ENCODE measurements at places on chromosomes 5 and 9.

DNA sequence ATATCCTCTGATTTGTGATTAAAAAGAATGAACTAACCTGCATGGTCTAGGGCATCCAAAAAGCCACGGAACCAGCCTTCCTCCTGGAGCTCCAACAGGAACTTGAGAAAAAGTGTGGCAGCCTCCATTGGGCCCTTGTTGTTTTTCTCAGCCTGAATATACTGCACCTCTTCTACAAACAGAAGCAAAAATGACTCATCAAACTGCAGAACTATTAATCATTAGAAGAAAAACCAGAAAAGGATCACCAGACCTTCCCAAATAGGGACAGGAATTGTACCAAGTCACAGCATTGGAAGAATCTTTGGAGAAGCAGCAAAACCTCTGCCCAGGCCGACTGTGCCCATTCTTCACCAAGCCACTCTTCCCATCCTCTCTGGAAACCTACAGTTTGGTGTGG is 25.2 kb downstream of the RIGI start:
- H3K4me3 ChIP-seq, result no peak overlapping the region
- peak; percentile 53 for DNase-seq
- peaks cover 3% of the 10 kb centered on the region for H3K36me3 ChIP-seq
- no peaks in the 10 kb centered on the region for H3K4me1 ChIP-seq

GRCh38 chr5:154273963-154274827 is 83.7 kb downstream of the GALNT10 start:
- no peak overlapping the region for H3K4me3 ChIP-seq
- no peaks in the 10 kb centered on the region for H3K27me3 ChIP-seq
- H3K4me1 ChIP-seq, result peaks cover 40% of the 10 kb centered on the region
- DNase-seq, result no peak
- no peak overlapping the region for H3K27ac ChIP-seq

- H3K4me3 ChIP-seq, result no peak overlapping the region
- no peaks in the 10 kb centered on the region for H3K27me3 ChIP-seq
- H3K4me1 ChIP-seq, result no peaks in the 10 kb centered on the region
- no peaks in the 10 kb centered on the region for H3K36me3 ChIP-seq
- no peak for DNase-seq
- no peak overlapping the region for H3K27ac ChIP-seq
Observed at GRCh38 chr5:10800852-10801251, 39.8 kb upstream of the DAP start.

- H3K4me3 ChIP-seq, result no peak overlapping the region
- H3K36me3 ChIP-seq, result no peaks in the 10 kb centered on the region
- DNase-seq, result no peak
- no peaks in the 10 kb centered on the region for H3K4me1 ChIP-seq
Observed at GRCh38 chr5:151581812-151582583, 9.1 kb downstream of the FAT2 start.

- no peak overlapping the region for H3K4me3 ChIP-seq
- peaks cover 8% of the 10 kb centered on the region for H3K36me3 ChIP-seq
- peaks cover 48% of the 10 kb centered on the region for H3K4me1 ChIP-seq
- no peaks in the 10 kb centered on the region for H3K27me3 ChIP-seq
Observed at GRCh38 chr5:5181650-5182324, 41.7 kb downstream of the ADAMTS16 start.

GRCh38 chr5:148794275-148794674 is 32.1 kb upstream of the ADRB2 start:
- no peaks in the 10 kb centered on the region for H3K27me3 ChIP-seq
- H3K4me3 ChIP-seq, result no peak overlapping the region
- DNase-seq, result no peak
- no peak overlapping the region for H3K27ac ChIP-seq
- no peaks in the 10 kb centered on the region for H3K36me3 ChIP-seq

- no peak for DNase-seq
- H3K4me1 ChIP-seq, result peaks cover 13% of the 10 kb centered on the region
- no peaks in the 10 kb centered on the region for H3K36me3 ChIP-seq
- no peak overlapping the region for H3K4me3 ChIP-seq
- H3K27me3 ChIP-seq, result no peaks in the 10 kb centered on the region
- H3K27ac ChIP-seq, result peak overlapping the region; percentile 79
Observed at GRCh38 chr5:124936626-124936933, 190.1 kb upstream of the ZNF608 start.

GRCh38 chr9:108746864-108747263 is 108.9 kb downstream of the ACTL7B start:
- DNase-seq, result peak; percentile 8
- H3K4me3 ChIP-seq, result no peak overlapping the region
- no peaks in the 10 kb centered on the region for H3K36me3 ChIP-seq
- H3K27me3 ChIP-seq, result no peaks in the 10 kb centered on the region
- H3K4me1 ChIP-seq, result no peaks in the 10 kb centered on the region

- peak; percentile 19 for DNase-seq
- no peak overlapping the region for H3K27ac ChIP-seq
- H3K4me1 ChIP-seq, result no peaks in the 10 kb centered on the region
- no peak overlapping the region for H3K4me3 ChIP-seq
- H3K27me3 ChIP-seq, result no peaks in the 10 kb centered on the region
Observed at GRCh38 chr5:58149746-58150145, 310.1 kb downstream of the PLK2 start.

DNA sequence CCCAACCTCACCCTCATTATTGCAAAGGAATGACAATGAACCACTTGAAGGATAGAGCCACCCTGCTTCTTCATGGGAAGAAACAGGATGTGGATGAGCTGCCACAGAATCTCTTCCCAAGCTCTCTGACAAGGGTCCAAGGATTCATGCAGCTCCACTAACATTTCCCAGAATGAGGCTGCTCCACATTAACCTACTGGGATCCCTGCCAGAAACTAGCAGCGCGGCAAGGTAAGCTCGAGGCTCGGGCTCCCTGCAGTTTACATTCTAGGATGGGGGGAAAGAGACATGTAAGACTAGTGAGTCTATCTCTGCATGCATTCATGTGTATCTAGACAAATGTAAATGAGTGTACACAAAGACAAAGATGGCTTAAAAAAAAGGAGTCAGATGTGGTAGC is 12.1 kb downstream of the DCAF12 start:
- H3K36me3 ChIP-seq, result peaks cover 9% of the 10 kb centered on the region
- H3K27me3 ChIP-seq, result no peaks in the 10 kb centered on the region
- H3K4me3 ChIP-seq, result no peak overlapping the region
- H3K27ac ChIP-seq, result no peak overlapping the region

GRCh38 chr9:76803083-76803482 is 38.8 kb downstream of the PCA3 start:
- no peak for DNase-seq
- H3K4me3 ChIP-seq, result no peak overlapping the region
- no peak overlapping the region for H3K27ac ChIP-seq

GRCh38 chr9:17772223-17772622 is 193.4 kb downstream of the SH3GL2 start:
- no peak overlapping the region for H3K4me3 ChIP-seq
- H3K36me3 ChIP-seq, result no peaks in the 10 kb centered on the region
- peaks cover 2% of the 10 kb centered on the region for H3K27me3 ChIP-seq
- DNase-seq, result no peak
- no peak overlapping the region for H3K27ac ChIP-seq

GRCh38 chr5:9596824-9597223 is 33.3 kb downstream of the TAS2R1 start:
- no peak overlapping the region for H3K27ac ChIP-seq
- no peak overlapping the region for H3K4me3 ChIP-seq
- H3K4me1 ChIP-seq, result no peaks in the 10 kb centered on the region
- H3K27me3 ChIP-seq, result no peaks in the 10 kb centered on the region
- H3K36me3 ChIP-seq, result no peaks in the 10 kb centered on the region

DNA sequence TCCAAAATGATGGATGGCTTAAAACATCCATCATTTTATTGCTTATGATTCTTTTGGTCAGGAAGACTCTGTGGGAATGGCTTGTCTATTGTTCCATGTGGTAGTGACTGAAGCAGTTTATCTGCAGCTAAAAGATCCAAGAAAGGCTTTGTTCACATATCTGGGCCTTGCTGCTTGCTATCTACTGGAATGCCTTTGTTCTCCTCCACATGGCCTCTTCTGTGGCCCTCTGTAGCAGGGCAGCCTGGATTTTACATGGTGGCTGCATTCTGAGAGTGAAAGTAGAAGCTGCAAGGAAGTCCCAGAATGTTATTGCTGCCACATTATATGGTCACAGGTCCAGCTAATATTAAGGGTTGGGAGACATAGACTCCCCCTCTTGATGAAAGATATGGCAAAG is 35.1 kb downstream of the DMXL1 start:
- DNase-seq, result no peak
- H3K36me3 ChIP-seq, result no peaks in the 10 kb centered on the region
- no peak overlapping the region for H3K27ac ChIP-seq
- no peak overlapping the region for H3K4me3 ChIP-seq
- no peaks in the 10 kb centered on the region for H3K4me1 ChIP-seq

- no peaks in the 10 kb centered on the region for H3K27me3 ChIP-seq
- peak overlapping the region; percentile 90 for H3K27ac ChIP-seq
- H3K4me1 ChIP-seq, result peaks cover 71% of the 10 kb centered on the region
Observed at GRCh38 chr5:157387683-157388093, 72.3 kb upstream of the NIPAL4 start.

- no peak overlapping the region for H3K4me3 ChIP-seq
- no peaks in the 10 kb centered on the region for H3K27me3 ChIP-seq
- H3K4me1 ChIP-seq, result peaks cover 5% of the 10 kb centered on the region
- no peak overlapping the region for H3K27ac ChIP-seq
- no peaks in the 10 kb centered on the region for H3K36me3 ChIP-seq
Observed at GRCh38 chr5:52893863-52894262, 95.3 kb upstream of the ITGA2 start.

DNA sequence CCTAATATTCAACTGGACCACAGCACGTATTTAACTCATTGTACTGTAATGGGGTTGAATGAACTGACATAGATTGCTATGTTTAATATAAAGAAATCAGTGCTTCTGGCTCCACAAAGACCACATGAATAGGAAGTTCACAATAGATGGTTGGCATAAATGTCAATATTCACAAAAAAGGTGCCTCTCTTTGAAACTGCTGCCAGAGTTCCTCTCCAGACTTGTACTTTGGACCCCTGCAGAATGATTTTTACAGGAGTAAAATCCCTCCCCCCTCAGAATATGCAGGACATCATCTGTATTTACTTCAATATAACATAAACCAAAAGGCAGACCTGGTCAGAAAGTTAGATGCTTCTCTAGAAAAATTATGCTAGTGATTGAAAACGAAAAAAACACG is 508.5 kb upstream of the DAP start:
- H3K4me1 ChIP-seq, result no peaks in the 10 kb centered on the region
- no peaks in the 10 kb centered on the region for H3K36me3 ChIP-seq
- DNase-seq, result no peak
- H3K4me3 ChIP-seq, result no peak overlapping the region
- no peaks in the 10 kb centered on the region for H3K27me3 ChIP-seq

DNA sequence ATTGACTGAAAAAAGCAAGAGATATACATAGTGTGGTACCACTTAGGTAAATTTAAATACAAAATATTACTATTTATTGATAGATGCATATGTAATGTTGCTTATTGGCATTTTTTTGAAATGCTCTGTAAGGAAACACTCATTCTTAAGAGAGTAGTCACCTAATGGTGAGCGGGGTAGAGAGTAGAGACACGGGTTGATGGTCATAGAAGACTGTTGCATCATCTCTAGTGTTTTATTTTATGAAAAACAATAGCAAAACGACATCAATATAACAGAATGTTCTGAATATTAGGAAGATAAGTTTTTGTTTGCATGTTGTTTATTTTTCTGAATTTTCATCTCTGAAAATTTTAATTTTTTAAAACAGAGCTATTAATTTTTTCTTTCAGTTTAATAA is 4.0 kb downstream of the SRP19 start:
- H3K27ac ChIP-seq, result no peak overlapping the region
- no peak for DNase-seq
- peaks cover 44% of the 10 kb centered on the region for H3K36me3 ChIP-seq
- no peaks in the 10 kb centered on the region for H3K27me3 ChIP-seq

DNA sequence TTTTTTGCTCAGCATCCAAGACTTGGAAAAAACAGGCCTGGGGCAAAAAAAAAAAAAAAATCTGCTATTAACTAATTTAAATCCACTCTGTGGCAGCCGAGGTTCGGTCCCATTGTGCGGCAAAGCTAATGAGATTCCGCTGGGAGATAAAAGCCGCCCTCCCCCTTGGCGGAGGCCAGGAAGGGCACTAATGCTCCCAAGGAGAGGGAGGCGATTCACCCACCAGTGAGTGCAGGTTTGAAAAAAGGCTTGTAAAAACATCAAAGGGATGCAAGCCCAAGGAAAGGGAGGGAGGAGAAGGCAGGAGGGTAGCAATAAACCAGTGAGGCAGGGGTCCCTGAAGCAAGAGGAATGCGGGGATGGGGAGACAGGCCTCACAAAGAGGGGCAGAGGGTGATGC is 129.5 kb upstream of the RAPGEF1 start:
- H3K4me3 ChIP-seq, result no peak overlapping the region
- DNase-seq, result no peak
- no peaks in the 10 kb centered on the region for H3K4me1 ChIP-seq
- H3K27me3 ChIP-seq, result no peaks in the 10 kb centered on the region

DNA sequence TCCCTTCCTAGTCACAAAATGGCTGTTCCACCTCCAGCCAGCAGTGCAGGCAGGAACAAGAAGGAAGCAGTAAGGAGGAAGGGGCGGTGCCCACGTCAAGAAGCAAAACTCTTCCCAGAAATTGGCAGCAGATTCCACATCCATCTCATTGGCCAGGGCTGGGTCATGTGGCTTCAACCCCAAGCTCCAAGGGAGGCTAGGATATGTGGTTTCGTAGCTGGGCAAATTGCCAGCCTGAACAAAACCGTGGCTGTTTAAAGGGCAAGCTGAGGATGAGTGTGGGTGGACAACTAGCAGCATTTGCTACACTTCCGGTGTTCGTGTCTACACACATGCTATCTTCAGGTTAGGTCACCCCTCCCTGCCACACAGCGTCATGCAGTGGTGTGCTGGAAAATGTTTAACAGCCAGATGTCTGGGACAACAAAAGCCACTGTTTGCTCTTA is 92.1 kb upstream of the MAP1B start:
- DNase-seq, result peak; percentile 95
- peaks cover 15% of the 10 kb centered on the region for H3K4me1 ChIP-seq
- no peaks in the 10 kb centered on the region for H3K27me3 ChIP-seq
- H3K36me3 ChIP-seq, result no peaks in the 10 kb centered on the region

Data from astrocyte (in vitro differentiated cells and primary cell).